Muscle of back (tissue), 13 donors: ENCODE measurements at places on chromosomes 11 and 22.

DNA sequence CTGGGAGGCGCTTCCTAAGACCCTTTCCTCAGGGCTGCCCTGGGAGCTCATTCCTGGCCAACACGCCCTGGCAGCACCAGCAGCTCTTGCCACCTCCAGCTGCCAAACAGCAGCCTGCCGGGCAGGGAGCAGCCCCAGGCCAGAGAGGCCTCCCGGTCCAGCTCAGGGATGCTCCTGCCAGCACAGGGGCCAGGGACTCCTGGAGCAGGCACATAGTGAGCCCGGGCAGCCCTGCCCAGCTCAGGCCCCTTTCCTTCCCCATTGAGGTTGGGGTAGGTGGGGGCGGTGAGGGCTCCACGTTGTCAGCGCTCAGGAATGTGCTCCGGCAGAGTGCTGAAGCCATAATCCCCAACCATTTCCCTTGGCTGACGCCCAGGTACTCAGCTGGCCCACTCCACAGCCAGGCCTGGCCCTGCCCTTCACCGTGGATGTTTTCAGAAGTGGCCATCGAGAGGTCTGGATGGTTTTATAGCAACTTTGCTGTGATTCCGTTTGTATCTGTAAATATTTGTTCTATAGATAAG lies 7.6 kb downstream of the SLC39A13 start:
- DNase-seq, result peak; percentile 89

GRCh38 chr11:9001736-9002135 lies 2.1 kb downstream of the NRIP3 start:
- DNase-seq, result no peak

GRCh38 chr11:14725150-14725549 lies 81.5 kb downstream of the PDE3B start:
- DNase-seq, result no peak

DNA sequence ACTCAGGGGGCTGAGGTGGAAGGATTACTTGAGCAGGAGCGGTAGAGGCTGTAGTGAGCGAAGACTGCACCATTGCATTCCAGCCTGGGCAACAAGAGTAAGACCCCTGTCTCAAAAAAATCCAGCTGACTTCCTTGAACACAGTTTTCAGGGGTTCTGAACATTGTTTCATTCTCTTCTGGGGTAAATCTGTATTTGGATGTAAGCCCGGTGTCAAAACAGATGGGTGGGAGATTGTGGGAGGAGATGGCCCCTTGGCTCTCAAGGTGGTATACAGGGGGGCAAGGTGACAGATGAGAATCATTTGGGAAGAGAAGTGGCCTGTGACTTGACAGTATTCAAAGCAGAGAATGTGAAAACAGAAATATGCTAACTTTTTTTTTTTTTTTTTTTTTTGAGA lies 4.8 kb downstream of the ESAM start:
- no peak for DNase-seq

DNA sequence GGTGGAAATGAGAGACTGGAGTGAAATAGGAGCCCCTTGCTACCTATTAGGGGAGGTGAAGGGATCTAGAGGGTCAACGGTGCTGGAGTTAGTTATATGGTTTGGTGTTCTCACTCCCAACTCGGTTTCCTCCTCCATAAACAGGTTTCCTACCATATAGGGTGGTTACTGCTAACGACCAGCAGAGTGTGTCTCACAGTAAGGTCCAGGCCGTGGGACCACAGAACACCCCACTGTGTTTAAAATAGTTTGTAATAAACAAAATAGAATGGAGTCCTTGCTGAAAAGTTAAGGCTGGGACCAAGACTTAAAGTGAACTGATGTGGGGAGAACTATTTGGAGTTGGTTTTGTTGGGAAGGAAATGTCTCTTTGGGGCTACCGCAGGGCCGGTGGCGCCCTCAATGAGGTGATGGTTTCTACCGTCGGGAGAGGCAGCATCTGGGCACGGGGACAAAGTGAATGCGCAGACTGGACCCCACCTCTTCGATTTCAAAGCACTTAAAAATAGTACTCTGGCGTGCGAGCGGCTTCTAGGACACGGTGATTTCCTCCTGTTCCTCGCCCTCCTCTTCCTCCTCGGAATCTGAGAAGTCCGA lies 4.5 kb downstream of the DBX1 start:
- DNase-seq, result no peak

GRCh38 chr22:49235463-49236300 lies 592.0 kb downstream of the BRD1 start:
- DNase-seq, result no peak

GRCh38 chr22:32531228-32531627 lies 56.6 kb downstream of the FBXO7 start:
- DNase-seq, result no peak

GRCh38 chr11:111335549-111335948 lies 37.2 kb downstream of the POU2AF3 start:
- no peak for DNase-seq

DNA sequence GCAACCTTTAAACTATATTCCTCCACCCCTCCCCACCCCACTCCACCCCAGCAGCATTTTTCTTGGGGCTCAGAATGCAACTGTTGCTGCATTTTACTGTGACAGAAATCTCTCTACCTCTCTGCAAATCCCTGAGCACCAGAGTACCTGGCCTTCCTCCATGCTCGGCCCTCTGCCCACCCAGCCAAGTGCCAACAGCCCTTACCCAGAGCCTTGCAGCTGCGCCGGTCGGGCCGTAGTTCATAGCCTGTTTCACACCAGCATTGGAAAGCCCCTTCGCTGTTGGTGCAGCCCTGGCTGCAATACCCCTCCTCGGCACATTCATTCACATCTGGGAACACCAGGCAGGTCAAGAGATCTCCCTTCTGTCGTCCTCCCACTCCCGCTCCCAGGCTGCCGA lies 23.4 kb downstream of the LRP4 start:
- no peak for DNase-seq

GRCh38 chr22:19723232-19723982 lies at the start of gene GP1BB:
GP1BB (plus strand) TSS chr22:19723539; CDS start chr22:19723570, 31 bp downstream.
- DNase-seq, result no peak

DNA sequence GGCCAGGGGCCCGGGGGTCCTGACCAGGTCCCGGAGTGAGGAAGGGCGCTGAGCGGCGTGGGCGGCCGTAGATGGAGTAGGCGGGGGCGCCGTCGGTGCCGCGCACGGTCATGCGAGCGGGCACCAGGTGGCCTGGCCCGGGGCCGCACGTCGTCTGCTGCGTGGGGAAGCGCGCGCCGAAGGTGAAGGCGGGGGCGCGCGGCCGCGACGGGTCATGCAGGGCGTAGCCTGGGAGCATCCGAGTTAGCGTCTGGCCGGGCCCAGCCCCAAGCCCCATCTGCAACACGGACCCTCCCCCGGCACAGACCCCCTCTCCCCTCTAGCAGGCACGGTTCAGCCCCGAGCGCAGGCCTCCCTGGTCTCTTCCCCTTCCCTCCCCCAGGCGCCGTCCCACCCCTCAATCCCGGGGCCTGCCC lies 1.7 kb upstream of the TYMP start:
- no peak for DNase-seq

DNA sequence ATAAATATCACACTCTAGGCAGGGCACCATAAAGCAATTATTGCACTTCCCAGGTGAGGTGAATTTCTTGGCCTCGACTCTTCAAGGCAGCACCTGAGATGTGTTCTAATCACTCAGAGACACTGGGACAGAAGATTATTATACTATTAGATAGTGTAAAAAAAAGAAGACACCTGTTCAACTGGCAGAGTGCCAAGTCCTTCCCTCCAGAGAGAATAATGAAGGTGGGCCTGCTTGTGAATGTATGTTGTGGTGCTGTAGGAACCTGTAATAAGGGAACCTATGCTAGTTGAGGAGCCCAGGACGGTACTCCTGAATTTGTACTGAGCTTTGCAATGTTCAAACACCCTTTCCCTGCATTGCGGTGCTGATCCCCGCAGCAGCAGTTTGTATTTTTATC lies 107.5 kb downstream of the NXPE2 start:
- no peak for DNase-seq

DNA sequence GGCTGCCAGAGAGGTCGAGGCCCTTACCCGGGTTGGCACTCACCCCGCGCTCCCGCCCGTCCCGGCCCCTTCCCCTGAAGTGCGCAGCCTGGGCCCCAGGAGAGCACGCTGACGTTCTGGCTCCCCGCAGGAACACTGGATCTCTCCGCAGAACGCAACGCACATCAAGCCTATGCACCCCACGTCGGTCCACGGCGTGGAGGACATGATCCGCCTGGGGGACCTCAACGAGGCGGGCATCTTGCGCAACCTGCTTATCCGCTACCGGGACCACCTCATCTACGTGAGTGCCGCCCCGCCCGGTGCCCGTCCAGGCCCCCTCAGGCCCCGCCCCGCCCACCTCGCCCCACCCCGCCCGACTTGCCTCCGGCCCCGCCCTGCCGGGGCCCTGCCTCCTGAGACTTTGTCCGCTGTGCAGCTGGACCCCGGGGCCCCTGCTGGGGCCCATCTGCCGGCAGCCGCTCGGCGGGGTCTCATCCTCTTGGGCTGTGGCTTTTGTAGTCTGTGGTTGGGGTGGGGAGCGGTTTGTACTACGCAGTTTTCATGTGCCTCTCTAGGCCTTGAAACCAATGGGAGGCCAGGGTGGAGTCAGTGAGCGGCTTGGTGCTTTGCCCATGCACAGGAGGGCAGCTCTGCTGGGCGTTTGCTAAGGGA lies 19.7 kb downstream of the MYO7A start:
- DNase-seq, result no peak

- no peak for DNase-seq
Measured at GRCh38 chr11:117345039-117345438, 17.4 kb downstream of the CEP164 start.

DNA sequence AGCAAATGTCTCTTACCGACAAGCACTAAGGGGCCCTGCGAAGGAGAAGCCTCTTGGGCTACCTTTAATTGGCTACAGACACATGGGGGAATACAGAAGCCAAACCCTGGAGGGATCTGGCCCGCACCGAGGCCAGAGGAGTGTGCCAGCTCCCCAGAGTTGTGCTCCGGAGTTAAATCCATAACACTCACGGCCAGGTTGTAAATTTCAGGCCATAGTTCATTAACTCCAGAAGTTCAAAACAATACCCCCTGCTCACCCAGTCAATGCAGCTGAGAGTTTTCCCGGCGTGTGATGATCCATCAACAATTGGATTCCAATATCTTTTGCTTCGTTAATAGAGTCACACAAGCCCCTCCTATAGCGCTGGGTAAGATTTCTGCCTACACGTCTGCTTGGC lies 371.5 kb downstream of the NXPE2 start:
- no peak for DNase-seq

GRCh38 chr11:28400331-28401100 lies 292.3 kb downstream of the METTL15 start:
- DNase-seq, result no peak

- no peak for DNase-seq
Measured at GRCh38 chr22:45632791-45633515, 38.7 kb upstream of the ATXN10 start.

DNA sequence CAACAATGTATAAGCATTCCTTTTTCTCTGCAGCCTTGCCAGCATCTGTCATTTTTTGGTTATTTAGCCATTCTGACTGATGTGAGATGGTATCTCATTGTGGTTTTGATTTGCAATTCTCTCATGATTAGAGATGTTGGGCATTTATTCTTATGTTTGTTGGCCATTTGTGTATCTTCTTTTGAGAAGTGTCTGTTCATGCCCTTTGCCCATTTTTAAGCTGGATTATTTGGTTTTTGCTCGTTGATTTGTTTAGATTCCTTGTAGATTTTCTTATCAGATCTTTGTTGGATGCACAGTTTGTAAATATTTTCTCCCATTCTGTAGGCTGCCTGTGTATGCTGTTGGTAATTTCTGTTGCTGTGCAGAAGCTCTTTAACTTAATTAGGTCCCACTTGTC lies 259.6 kb upstream of the SESN3 start:
- no peak for DNase-seq

DNA sequence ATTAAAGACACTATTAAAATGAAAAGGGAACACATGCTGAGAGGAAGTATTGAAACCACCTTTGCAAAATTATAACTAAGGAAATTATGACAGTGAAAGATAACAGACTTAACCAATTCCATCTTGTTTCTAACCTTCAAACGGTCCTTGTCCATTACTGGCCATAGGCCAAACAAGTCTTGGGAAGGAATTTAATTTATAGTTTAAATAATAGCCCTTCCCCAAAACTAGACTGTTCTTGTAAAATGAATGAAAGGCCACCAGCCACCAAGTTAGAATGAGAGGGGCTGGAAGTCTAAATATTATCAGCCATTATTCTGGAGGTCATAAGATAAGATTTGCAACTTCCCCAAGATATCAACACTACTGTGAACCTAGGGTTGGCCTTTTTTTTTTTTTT lies 1.8 kb upstream of the TALDO1 start:
- DNase-seq, result no peak

- no peak for DNase-seq
Measured at GRCh38 chr11:12161603-12162350, 51.4 kb downstream of the MICAL2 start.

DNA sequence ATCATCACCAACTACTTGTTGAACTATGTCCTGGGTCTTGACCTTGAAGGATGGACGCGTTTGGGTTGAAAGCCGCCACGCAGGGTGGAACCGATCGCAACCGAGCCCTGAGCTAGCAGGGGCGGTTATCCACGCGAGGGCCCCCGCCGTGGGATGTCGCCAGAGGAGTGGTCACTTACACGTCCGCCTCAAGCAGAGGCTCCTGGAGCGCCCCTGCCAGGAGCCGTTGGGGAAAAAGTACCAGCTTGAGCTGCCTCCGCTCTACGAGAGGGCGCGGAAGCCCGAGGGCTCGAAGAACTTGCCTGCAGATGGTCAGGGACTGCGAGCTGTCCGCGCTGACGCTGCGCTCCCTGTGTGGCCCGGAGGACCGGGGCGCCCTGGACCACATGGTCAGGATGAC lies 100.7 kb upstream of the OR4C13 start:
- no peak for DNase-seq

DNA sequence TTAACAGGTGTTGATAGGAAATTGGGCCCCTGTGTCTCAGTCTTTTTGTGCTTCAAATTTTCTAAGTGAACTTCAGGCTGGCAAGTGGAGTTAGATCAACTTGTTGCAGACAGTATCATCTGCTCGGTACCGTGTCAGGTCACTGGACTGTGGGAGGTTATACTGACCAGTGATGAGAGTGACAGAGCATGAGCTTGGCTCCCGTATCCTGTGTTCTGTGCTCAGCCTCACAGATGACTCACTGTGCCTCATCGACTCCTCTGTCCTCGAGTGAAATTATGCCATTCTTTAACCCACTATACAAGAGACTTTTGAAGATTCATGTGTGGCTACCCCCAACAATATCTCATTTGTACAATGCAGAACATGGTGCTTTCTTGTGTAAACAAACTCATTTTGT lies 7.9 kb downstream of the GRAP2 start:
- DNase-seq, result no peak

GRCh38 chr11:69052343-69053168 lies 3.8 kb downstream of the TPCN2 start:
- no peak for DNase-seq

- DNase-seq, result no peak
Measured at GRCh38 chr11:70314730-70315129, 44.2 kb downstream of the PPFIA1 start.

- no peak for DNase-seq
Measured at GRCh38 chr11:125947419-125948277, 1.8 kb downstream of the VSIG10L2 start.

- no peak for DNase-seq
Measured at GRCh38 chr11:70636659-70637058, 238.3 kb downstream of the CTTN start.

GRCh38 chr11:95163106-95163505 lies 67.9 kb downstream of the SESN3 start:
- no peak for DNase-seq
